ENCODE measurements at places on chromosomes 11 and 22. TPM values are rescaled to one million over a fixed set of nuclear protein-coding genes. Genes with fewer than 3 reads are reported as not detected.
A peak's percentile ranks its signal among the peaks of the same experiment; 100 is the strongest.

Gene OR52A1
- not detected for total RNA-seq

Gene B4GALNT4
- total RNA-seq: 0.42 TPM

Gene PSMC3
- total RNA-seq: 96.6 TPM

Gene RASSF10
- total RNA-seq: 1.9 TPM

Gene BBOX1
- total RNA-seq: 8.1 TPM

DNA sequence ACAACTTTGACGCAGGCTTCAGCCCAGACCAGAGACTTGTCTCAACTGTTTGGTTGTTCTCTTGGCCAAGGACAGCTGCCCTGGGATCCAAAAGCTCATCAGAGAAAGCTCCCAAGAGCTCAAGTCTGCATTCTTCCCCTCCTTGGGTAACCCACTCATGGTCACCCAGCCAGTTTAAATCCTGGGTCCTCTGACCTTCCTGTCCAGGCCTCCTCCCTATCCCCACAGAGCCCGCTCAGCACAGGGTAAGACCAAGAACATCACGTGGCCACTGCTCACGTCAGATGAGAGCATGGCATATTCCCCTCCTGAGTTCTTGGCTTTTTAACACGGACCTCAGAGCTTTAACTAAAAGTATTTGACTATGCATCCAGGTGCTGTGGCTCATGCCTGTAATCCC, 25.8 kb downstream of the TSKU start:
- peak; percentile 17 for DNase-seq
- peaks cover 15% of the 10 kb centered on the region for H3K4me1 ChIP-seq
- H3K27me3 ChIP-seq: no peaks in the 10 kb centered on the region

GRCh38 chr11:15309296-15309695, 194.6 kb downstream of the INSC start:
- H3K4me3 ChIP-seq: no peak overlapping the region
- H3K36me3 ChIP-seq: no peaks in the 10 kb centered on the region
- no peaks in the 10 kb centered on the region for H3K27me3 ChIP-seq
- H3K4me1 ChIP-seq: no peaks in the 10 kb centered on the region
- no peak for DNase-seq

GRCh38 chr11:65477149-65477965, 21.5 kb upstream of the MALAT1 start:
- peak overlapping the region; percentile 98 for H3K27ac ChIP-seq
- peaks cover 26% of the 10 kb centered on the region for H3K4me1 ChIP-seq
- peak; percentile 96 for DNase-seq
- peak overlapping the region; percentile 71 for H3K4me3 ChIP-seq
- no peaks in the 10 kb centered on the region for H3K36me3 ChIP-seq

Measured in liver (tissue), 10 donors.